Posterior vena cava (tissue), 2 donors: ENCODE measurements at places on chromosomes 2 and 18. TPM values are rescaled to one million over a fixed set of nuclear protein-coding genes. Genes with fewer than 3 reads are reported as not detected.

Gene RNASEH1
- 23.9 TPM for total RNA-seq

Gene ZNF24
- 36.3 TPM for total RNA-seq

Gene POTEI
- total RNA-seq, result not detected

GRCh38 chr2:218342837-218343236, 13.8 kb upstream of the CATIP start:
- no peak for DNase-seq

DNA sequence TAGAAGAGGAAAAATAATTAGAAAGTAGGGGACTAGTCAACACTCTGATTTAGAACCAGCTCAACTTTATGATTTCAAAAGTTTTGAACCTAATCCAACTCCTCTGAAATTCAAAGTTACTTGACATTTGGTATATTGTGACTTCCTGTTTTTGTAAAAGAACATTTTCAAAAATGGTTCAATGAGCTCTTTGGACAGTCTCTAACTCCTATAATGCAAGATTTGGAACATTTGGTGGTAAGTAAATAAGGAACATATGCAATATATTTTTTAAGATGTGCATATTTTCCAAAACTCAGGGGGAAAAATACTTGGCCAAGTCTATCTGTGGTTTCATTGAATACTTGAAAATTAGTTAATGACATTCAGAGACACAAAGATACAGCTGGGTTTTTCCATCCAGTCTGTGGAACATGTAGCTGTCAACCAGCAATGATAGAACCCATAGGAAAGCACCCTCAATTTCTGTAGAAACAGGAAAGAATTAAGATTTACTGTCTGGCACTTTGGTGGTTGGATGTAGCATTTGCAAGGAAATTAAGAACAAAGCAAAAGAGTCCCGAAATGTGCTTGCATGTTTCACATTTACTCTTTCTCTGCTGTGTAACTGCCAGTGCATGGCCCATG, 17.0 kb upstream of the ANKRD44 start:
- no peak for DNase-seq

GRCh38 chr18:24734058-24734457, 273.6 kb downstream of the HRH4 start:
- no peak for DNase-seq

GRCh38 chr2:201790291-201790690, 9.6 kb upstream of the ALS2 start:
- DNase-seq, result no peak

- no peak for DNase-seq
These were observed 8.3 kb upstream of the PRKAG3 start for GRCh38 chr2:218839888-218840287.
